NCI-H2081 treated with DMSO at 0.1 percent for 48 hours (cell line): ENCODE measurements at places on chromosomes 6 and 20.

DNA sequence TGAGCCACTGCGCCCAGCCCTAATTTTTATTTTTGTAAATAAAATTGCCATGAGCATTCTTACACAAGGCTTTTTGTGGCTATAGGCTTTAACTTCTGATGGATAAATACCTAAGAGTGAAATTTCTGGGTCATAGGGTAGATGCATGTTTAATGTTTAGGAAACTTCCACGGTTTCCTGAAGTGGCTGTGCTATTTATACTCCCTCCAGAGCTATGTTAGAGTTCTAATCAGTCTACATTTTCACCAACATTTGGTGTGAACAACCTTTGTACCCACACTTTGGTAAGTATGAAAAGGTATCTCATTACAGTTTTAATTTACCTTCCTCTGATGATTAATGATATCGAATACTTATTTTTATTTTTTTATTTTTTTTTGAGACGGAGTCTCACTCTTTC is 6.1 kb upstream of the MAS1 start:
- DNase-seq, result no peak

- no peak for DNase-seq
These were observed 191.3 kb downstream of the OR2B2 start for GRCh38 chr6:27720607-27721580.

DNA sequence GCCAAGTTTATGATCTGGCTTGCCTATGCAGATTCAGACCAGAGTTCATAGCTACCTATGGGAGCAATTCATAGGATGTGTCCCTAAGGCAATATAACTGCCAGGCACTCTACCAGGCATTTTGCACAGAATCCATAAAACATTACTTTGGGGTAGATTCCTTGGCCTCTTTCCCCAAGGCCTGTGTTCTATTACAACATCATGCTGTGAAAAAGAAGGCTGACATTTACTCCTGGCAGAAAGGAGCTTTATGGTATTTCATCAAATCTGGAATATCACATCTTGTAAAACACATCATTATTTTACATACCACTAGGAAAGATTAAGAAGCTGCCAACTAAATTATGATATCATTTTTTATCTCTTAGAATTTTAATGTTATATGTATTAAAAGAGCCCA is 287.0 kb upstream of the MARCKS start:
- no peak for DNase-seq

GRCh38 chr6:104332364-104332763 is 527.4 kb downstream of the HACE1 start:
- no peak for DNase-seq

GRCh38 chr6:142946924-142947713 is 2.1 kb upstream of the HIVEP2 start:
- no peak for DNase-seq

GRCh38 chr6:82040405-82041221 is 206.9 kb downstream of the IBTK start:
- no peak for DNase-seq

DNA sequence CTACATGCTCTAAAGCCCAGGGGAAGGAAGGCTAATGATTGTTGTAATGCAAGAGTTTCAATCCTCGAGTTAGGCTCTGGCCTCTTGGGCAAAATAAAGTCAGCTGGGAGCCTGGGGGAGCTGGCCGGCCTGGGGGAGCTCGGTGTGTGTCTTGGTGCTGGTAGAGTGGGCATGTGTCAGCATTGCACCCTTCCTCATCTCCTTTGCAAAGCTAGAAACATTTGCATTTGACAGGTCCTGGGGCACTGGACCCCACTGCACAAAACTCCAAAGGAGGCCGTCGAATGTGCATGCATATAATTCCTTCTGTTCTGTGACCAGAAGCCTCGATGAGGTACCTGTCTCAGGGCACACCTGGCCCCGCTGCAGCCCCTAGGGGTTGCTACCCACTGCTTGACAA is 74.6 kb upstream of the SLC22A23 start:
- no peak for DNase-seq

DNA sequence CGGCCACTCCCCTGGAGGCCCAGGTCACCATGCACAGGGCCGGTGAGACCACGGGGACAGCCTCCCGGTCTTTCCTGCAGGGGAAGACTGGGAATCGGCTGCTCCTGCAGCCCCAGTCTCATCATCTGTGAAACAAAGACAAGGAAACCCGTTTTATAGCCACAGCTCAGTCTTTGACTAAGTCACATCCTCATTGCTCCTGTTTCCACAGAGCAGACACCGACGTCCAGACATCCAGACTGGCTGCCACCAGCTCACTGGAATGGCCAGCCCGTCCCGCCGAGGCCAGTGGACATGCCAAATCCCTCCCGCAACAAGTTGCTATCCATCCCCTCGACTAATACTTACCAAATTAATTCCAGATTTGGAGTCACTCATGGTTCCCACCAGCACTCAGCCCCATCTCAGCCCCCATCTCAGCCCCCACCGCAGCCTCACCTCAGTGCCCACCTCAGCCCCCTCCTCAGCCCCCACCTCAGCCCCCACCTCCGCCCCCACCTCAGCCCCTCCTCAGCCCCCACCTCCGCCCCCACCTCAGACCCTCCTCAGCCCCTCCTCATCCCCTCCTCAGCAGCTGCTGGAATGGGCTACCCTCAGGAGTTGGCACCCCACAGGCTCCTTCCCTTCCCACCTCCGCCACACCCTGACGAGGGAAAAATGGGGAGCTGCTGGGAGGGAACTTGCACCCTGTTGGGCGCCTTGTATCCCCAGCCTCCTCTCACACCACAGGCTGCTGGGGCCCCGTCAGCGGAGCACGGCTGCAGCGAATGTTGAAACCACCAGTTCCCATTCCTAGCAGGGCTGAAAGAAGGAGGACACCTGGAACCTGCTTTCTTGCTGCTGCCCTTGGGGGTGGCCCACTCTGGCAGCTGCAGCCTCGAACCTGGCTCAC is 48.7 kb downstream of the YTHDF1 start:
- no peak for DNase-seq

DNA sequence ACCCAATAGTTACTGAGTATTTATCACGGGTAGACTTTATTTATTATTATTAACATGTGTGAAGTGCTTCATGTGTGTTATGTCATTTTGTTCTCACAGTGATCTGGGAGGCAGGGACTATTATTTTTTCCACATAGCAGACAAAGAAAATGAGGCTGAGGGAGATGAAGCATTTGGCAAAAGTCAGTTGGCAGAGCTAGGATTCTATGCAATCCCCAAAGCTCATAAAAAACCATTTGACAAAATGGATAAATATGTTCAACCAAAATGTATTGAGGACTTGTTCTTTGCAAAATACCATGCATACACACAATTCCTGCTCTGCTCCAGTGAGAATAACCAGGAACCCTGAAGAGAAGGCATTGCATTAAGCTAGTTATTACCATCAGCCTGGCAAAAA is 184.4 kb downstream of the HS3ST5 start:
- no peak for DNase-seq

- no peak for DNase-seq
These were observed 41.5 kb upstream of the FAM184A start for GRCh38 chr6:119119989-119120388.

DNA sequence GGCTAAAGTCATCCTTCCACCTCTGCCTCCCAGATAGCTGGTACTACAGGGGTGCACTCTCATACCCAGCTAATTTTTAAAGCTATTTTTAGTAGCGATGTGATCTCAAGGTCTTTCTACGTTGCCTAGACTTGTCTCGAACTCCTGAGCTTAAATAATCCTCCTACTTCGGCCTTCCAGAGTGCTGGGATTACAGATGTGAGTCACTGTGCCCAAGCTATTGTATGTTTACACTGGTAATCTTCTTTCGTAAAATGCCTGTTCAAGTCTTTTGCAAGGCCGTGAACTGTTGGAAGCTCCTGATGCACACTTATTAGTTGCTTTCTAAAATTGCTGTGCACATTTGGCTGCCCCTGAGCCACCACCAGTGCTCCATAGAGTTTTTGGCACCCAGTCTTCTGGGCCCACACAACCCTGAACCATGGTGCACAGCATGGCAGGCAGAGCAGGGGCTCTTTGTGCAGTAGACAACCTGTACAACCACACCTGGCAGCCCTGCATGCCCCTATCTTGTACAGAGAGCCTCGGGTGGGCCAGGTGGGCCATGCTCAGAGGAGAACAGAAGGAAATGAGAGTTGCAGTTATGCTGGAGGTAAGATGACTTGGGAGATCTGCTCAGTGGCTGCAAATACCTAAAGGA is 33.3 kb downstream of the PDRG1 start:
- DNase-seq, result no peak

- DNase-seq, result no peak
These were observed 148.2 kb upstream of the CITED2 start for GRCh38 chr6:139522511-139523220.

GRCh38 chr6:43973357-43973756 is 153.9 kb downstream of the MRPL14 start:
- DNase-seq, result no peak

- DNase-seq, result no peak
These were observed 375.0 kb upstream of the ARID1B start for GRCh38 chr6:156402227-156402626.

DNA sequence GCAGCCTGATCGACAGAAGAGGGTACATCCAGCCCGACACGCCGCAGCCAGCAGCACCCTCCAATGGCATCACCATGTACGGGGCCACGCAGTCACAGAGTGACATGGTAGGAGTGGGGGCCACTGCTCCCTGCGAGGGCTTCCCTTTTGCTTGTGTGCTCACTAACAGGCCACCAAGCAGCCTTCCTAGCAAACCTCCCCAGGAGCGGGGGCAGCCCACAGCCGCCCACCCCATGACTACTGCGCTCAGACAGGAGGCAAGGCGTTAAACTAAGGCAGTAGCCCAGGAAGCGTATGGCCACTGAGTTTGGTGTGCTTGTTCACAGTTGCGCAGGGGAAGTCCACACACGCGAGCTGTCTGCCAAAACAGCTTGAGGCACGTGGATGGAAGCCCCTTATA is 169.5 kb upstream of the SNX9 start:
- DNase-seq, result no peak

GRCh38 chr6:56434606-56435005 is 187.2 kb upstream of the COL21A1 start:
- DNase-seq, result no peak

DNA sequence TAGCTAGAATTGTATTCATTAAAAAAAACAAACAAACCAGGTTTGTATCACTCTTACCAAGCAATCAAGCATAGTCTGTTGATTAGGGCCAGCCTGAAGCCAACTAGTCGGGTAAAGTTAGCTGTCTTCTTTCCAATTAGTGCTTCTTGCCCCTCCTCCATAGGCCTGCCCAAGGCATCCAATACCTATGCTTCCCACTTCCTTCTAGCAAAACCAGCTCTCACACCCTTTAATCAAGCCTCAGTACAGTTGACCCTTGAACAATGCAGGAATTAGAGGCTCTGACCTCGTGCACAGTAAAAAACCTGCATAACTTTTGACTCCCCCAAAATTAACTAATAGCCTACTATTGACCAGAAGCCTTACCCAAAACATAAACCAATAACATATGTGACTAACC is 119.1 kb upstream of the DTNBP1 start:
- no peak for DNase-seq

GRCh38 chr20:3698591-3699001 is 13.8 kb downstream of the SIGLEC1 start:
- no peak for DNase-seq

- DNase-seq, result no peak
These were observed 2.1 kb downstream of the BPIFB4 start for GRCh38 chr20:33081411-33082154.
